ENCODE measurements at places on chromosomes 13 and 19. TPM values are rescaled to one million over a fixed set of nuclear protein-coding genes. Genes with fewer than 3 reads are reported as not detected.

- no peaks in the 10 kb centered on the region for H3K36me3 ChIP-seq
- no peak for DNase-seq
- peaks cover 56% of the 10 kb centered on the region for H3K27me3 ChIP-seq
- H3K4me1 ChIP-seq, result no peaks in the 10 kb centered on the region
- no peak overlapping the region for H3K4me3 ChIP-seq
Measured at GRCh38 chr19:11264452-11265176, 2.3 kb upstream of the DOCK6 start.

DNA sequence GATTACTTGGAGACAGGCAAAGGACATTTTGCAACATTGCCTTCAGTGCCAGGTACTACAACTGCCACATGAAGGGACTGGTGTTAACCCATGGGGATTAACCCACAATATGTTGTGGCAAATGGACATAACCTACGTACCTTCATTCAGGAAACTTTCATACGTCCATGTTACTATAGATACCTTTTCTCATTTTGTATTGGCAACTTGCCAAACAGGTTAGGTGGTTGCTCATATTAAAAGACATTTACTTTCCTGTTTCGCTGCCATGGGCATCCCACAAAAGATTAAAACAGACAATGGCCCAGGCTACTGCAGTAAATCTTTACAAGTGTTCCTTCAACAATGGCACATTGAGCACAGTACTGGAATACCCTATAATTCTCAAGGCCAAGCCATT, 925.3 kb downstream of the SLITRK6 start:
- no peaks in the 10 kb centered on the region for H3K4me1 ChIP-seq
- no peaks in the 10 kb centered on the region for H3K27me3 ChIP-seq
- DNase-seq, result no peak
- H3K27ac ChIP-seq, result no peak overlapping the region
- H3K36me3 ChIP-seq, result no peaks in the 10 kb centered on the region

- peak overlapping the region; percentile 73 for H3K4me3 ChIP-seq
- H3K36me3 ChIP-seq, result peaks cover 3% of the 10 kb centered on the region
- H3K27me3 ChIP-seq, result peaks cover 35% of the 10 kb centered on the region
- DNase-seq, result no peak
- peaks cover 63% of the 10 kb centered on the region for H3K4me1 ChIP-seq
Measured at GRCh38 chr19:10430505-10431253, 10.3 kb downstream of the PDE4A start.

DNA sequence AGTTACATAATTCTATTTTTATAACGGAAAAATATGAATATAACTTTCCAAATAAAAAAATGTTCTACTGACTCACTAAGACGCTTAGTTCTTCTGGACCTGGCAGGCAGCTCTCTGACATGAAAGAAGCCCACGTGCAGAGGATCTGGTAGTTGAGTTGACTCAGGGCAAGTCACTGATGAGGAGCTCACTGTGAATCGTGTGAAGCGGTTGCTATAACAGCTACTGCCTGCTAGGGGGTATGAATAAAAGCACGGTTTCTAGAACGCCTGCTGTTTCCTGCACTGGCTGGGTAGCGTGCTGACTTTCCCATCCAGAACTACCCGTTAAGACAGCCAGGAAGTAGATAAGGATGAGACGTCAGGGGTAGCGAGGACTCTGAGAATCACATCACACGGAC, 54.7 kb upstream of the WASF3 start:
- DNase-seq, result peak; percentile 52
- H3K27me3 ChIP-seq, result no peaks in the 10 kb centered on the region
- H3K27ac ChIP-seq, result no peak overlapping the region
- H3K36me3 ChIP-seq, result no peaks in the 10 kb centered on the region

- no peaks in the 10 kb centered on the region for H3K27me3 ChIP-seq
- no peaks in the 10 kb centered on the region for H3K4me1 ChIP-seq
- no peak overlapping the region for H3K4me3 ChIP-seq
- H3K27ac ChIP-seq, result no peak overlapping the region
- no peak for DNase-seq
- no peaks in the 10 kb centered on the region for H3K36me3 ChIP-seq
Measured at GRCh38 chr13:58999851-59000250, 1163.9 kb downstream of the DIAPH3 start.

GRCh38 chr13:41282129-41282571, 18.8 kb upstream of the MTRF1 start:
- H3K36me3 ChIP-seq, result no peaks in the 10 kb centered on the region
- no peak for DNase-seq
- no peak overlapping the region for H3K4me3 ChIP-seq
- peaks cover 14% of the 10 kb centered on the region for H3K4me1 ChIP-seq
- no peaks in the 10 kb centered on the region for H3K27me3 ChIP-seq

- H3K4me3 ChIP-seq, result peak within 1 kb of the TSS; percentile 85
- H3K36me3 ChIP-seq, result peaks cover 19% of the 10 kb centered on the region
- H3K27me3 ChIP-seq, result no peaks in the 10 kb centered on the region
- peaks cover 35% of the 10 kb centered on the region for H3K4me1 ChIP-seq
- DNase-seq, result peak; percentile 89
- peak within 1 kb of the TSS; percentile 89 for H3K27ac ChIP-seq
Measured at GRCh38 chr19:10270616-10271394, at the start of gene ICAM1. Gene ICAM1, plus strand, starts transcription at chr19:10271120. Its CDS starts 40 bp downstream, at chr19:10271160.

GRCh38 chr19:35278578-35279284, 3.6 kb upstream of the HAMP start:
- no peak overlapping the region for H3K4me3 ChIP-seq
- H3K4me1 ChIP-seq, result peaks cover 2% of the 10 kb centered on the region
- no peak for DNase-seq
- H3K27ac ChIP-seq, result no peak overlapping the region
- H3K36me3 ChIP-seq, result peaks cover 25% of the 10 kb centered on the region
- peaks cover 14% of the 10 kb centered on the region for H3K27me3 ChIP-seq

DNA sequence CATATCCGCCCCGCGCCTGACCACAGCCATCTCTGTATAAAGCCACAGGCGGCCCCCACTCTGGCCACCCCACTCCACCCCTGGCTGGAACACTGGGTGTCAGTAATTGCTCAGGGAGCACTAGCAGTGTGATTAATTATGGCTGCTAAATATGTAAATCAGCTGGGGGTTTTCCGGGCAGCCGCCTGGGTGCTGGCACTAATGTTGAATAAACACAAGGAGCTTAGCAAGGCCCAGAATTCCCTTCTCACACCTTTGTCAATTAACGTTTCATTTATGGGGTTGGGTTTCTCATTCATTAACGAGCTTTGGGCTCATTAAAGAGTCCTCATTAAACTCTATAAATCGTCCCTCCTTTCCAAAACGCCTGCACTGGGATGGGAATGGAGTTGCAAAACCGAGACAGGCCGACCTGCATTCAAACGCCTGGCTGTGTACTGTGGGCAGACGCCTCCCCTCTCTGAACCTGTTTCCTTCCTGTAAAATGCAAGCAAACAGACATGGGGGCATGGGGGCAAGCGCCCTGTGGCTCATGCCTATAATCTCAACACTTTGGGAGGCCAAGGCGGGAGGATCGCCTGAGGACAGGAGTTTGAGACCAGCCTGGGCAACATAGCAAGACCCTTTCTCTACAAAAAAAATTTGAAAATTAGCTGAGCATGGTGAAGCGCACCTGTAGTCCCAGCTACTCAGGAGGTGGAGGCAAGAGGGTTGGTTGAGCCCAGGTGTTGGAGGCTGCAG, 17.7 kb upstream of the OLFM2 start:
- DNase-seq, result no peak
- no peaks in the 10 kb centered on the region for H3K36me3 ChIP-seq
- H3K27ac ChIP-seq, result no peak overlapping the region
- H3K4me3 ChIP-seq, result no peak overlapping the region

- H3K36me3 ChIP-seq, result peaks cover 8% of the 10 kb centered on the region
- no peak overlapping the region for H3K4me3 ChIP-seq
- H3K27me3 ChIP-seq, result no peaks in the 10 kb centered on the region
- DNase-seq, result no peak
- H3K4me1 ChIP-seq, result peaks cover 96% of the 10 kb centered on the region
Measured at GRCh38 chr13:98486412-98486811, 90.5 kb downstream of the STK24 start.

GRCh38 chr19:3538965-3539755, at the start of gene TEKTIP1:
Gene TEKTIP1, plus strand, starts transcription at chr19:3539174. Its CDS starts 4 bp downstream, at chr19:3539178.
- H3K4me1 ChIP-seq, result no peaks in the 10 kb centered on the region
- H3K36me3 ChIP-seq, result peaks cover 21% of the 10 kb centered on the region
- H3K27ac ChIP-seq, result no peak within 1 kb of the TSS
- no peak within 1 kb of the TSS for H3K4me3 ChIP-seq

DNA sequence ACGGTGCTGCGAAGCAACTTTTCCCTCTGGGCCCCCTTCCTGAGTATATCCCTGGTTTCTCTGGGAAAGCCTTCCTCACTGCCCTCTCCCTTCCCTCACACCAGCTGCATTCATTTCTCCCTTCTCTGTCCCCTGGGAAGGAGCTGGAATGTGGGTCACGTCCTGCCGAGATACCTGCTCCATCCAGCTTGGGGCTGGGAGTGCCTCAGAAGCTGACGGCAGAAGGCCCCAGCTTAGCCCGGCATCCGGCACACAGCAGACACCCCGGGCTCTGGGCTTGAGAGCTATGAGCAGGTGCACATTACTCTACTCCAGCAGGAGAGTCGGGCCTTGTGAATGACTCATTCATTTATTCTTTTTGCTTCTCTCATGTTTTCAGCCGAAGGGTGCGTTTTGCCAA, 170.6 kb downstream of the TEX29 start:
- no peaks in the 10 kb centered on the region for H3K4me1 ChIP-seq
- no peak overlapping the region for H3K4me3 ChIP-seq
- DNase-seq, result no peak
- H3K36me3 ChIP-seq, result no peaks in the 10 kb centered on the region

- DNase-seq, result no peak
- no peak overlapping the region for H3K27ac ChIP-seq
- H3K4me3 ChIP-seq, result no peak overlapping the region
- no peaks in the 10 kb centered on the region for H3K36me3 ChIP-seq
Measured at GRCh38 chr13:41162151-41162550, 29.5 kb upstream of the KBTBD6 start.

GRCh38 chr19:13610039-13610691, 103.9 kb upstream of the CACNA1A start:
- H3K4me3 ChIP-seq, result no peak overlapping the region
- peaks cover 2% of the 10 kb centered on the region for H3K27me3 ChIP-seq
- DNase-seq, result peak; percentile 24
- no peaks in the 10 kb centered on the region for H3K36me3 ChIP-seq
- peaks cover 5% of the 10 kb centered on the region for H3K4me1 ChIP-seq

DNA sequence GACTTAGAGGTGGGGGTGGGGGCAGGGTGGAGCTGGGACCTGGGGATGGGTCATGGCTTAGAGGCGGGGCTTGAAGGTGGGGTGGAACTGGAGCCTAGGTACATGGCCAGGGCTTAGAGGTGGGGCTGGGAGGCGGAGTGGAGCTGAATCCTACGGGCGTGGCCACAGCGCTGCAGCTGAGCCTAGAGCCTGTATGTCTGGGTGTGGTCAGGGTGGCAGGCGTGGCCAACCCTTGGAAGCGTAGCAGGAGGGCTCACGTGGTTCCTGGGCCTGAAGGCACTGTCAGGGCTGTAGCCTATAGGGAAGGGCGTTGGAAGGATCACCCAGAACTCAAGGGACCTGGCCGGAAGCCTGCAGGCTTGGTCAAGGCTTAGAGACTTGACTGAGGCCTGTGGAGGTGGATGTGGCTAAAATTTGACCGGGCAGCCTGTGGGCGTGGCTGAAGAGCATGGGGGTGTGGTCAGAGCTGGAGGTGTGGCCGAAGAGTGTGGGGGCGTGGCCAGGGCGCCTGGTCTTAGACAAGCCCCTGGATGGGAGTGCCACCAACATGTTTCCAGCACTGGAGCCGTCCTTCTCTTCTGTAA, 24.3 kb downstream of the COLGALT1 start:
- no peak overlapping the region for H3K4me3 ChIP-seq
- H3K4me1 ChIP-seq, result no peaks in the 10 kb centered on the region
- H3K27ac ChIP-seq, result no peak overlapping the region

DNA sequence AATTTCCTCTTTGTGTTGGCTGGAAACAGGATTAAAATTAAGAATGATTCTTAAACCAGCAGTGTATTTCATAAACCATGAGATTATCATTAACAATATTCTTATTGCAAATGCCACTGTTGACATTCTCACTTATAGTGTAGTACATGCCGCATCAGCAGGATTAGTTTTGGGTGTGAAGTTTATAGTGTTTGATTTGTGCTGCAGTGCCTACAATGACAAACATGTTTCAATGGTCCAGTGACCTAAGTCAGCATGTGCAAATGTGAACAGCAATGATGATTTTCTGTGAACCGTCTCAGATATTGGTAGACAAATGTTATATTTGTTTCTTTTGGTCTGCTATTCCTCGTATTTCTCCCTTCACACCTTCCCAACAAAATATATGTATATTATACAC, 49.8 kb upstream of the TDRD3 start:
- H3K27me3 ChIP-seq, result peaks cover 32% of the 10 kb centered on the region

DNA sequence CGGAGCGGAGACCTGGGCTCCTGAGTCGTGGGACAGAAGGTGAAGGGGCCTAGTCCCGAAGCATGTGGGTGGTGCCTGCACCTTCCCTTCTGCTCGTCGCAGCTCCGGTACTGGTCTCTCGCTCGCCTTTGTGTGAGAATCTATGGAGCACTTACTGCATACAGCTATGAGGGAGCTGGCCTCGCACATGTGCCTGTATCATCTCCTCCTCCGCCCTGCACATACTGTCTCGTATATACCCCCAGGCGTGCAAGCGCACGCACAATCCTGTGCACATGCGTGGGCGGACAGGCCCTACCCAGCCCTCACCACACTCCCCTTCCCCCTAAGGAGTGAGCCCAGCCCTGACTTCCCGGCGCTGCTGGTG, 8.7 kb downstream of the PIK3R2 start:
- DNase-seq, result no peak
- no peaks in the 10 kb centered on the region for H3K27me3 ChIP-seq
- H3K4me3 ChIP-seq, result peak overlapping the region; percentile 29
- no peak overlapping the region for H3K27ac ChIP-seq
- peaks cover 10% of the 10 kb centered on the region for H3K36me3 ChIP-seq
- peaks cover 4% of the 10 kb centered on the region for H3K4me1 ChIP-seq

DNA sequence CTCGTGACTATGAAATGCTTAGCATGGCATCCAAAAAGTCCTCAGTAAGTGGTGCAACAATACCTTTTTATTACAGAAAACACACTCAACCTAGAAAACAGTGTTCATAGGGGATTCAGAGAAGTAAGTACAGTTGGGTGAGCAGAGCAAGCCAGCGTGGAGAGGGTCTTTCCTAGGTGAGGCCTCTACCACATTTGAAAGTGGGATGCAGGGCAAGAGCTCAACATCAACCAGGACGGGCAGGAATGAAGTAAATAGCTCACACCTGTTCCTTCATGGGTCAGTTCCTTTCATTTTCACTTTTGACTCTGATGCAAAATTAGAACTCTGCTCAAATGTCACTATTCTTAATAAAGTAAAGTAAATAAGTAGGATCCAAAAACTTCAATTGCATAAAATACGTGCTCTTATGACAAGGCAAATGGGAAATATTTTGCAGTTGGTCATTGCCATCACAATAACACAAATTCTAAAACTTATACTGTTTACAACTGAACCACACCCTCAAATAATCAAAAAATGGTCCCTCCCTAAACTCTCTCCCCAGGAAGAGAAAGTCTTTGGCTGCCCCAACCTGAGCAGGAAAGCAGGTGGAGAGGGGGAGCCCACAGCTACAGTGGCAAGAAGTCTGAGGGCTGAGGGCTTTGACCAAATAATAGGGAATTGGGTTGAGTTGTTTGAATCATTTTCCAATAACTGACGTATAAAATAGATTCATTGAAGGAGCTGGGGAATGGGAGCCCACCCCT, 20.2 kb downstream of the CHAMP1 start:
- no peaks in the 10 kb centered on the region for H3K27me3 ChIP-seq
- peaks cover 14% of the 10 kb centered on the region for H3K4me1 ChIP-seq
- no peaks in the 10 kb centered on the region for H3K36me3 ChIP-seq
- DNase-seq, result no peak
- no peak overlapping the region for H3K27ac ChIP-seq

The ZMYM5 gene
- 11.1 TPM for total RNA-seq

The CABP5 gene
- total RNA-seq, result not detected

The RDH8 gene
- total RNA-seq, result not detected

The PDX1 gene
- not detected for total RNA-seq

The PLIN4 gene
- total RNA-seq, result not detected

The PSPN gene
- total RNA-seq, result 1.6 TPM

The PRODH2 gene
- not detected for total RNA-seq

The CYP2A7 gene
- total RNA-seq, result not detected
